ENCODE measurements at places on chromosomes 3 and 15.

DNA sequence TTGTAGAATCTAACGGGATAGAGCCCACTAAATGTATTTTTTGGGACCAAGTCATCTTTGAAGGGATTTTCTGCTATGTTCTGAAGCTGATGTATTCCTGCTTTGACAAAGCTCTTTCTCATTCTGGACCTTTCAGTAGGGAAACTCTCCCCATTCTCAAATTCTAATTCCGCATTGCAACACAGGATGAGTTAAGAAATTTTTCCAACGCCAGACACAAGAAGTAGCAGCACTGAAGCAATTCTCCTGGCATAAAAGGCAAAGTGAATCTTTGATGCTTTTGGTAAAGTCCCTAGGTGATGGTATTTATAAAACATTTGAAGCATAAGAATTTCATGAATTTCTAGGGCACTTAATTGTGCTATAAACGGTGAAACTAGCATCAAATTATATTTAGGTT lies 76.8 kb downstream of the ZPLD1 start:
- no peak for DNase-seq

DNA sequence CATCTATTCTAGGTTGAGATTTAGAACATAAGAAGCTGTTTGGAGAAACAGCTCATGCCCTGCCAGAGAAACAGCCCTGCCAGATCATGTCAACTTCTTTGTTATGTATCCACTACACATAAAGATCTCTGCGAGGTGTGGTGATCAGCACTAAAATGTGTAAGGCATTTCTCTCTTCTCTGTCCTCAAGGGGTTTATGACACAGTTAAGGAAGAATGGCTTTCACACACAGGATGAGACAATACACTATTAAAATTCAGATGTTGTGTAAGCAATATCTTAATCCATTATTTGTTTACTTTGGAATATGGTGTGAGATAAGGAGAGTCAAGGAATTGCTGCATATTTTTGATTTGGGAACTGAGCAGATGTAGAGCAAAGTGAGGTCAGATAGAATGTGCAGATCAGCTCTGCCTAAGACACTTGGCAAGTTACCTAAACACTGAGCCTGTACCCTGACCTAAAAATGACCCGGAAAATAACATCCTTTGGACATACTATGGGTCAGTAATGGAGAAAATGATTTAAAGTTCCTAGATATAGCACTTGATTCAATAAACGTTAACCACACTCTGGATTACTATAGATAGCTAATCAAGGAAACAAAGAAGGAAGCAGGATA lies 434.7 kb upstream of the PDZRN3 start:
- no peak for DNase-seq

- DNase-seq = no peak
These were observed 24.1 kb upstream of the BBX start for GRCh38 chr3:107498646-107499045.

- DNase-seq = no peak
These were observed 2.7 kb downstream of the FOXP1 start for GRCh38 chr3:71580636-71581456.

DNA sequence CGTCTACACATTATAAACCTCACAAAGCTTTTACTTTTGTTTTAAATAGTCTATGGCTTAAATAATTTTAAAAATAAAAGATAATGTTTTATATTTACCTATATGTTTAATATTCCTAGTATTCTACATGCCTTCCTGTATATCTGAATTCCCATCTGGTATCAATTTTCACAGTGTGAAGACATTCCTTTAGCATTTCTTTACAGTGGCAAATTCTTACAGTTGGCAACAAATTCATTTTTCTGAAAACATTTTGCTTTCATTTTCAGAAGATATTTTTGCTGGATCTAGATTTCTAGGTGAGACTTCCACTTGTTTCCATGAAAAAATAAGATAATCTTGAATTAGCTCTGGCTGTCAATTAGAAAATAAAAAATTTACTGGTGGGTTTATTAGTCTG lies 471.4 kb upstream of the NAALADL2 start:
- DNase-seq = no peak

GRCh38 chr15:41594801-41595746 lies 36.1 kb downstream of the TYRO3 start:
- DNase-seq = no peak

GRCh38 chr3:14204515-14205284 lies 26.1 kb downstream of the LSM3 start:
- DNase-seq = no peak

- DNase-seq = no peak
These were observed 19.8 kb upstream of the GYG1 start for GRCh38 chr3:148971401-148972163.

DNA sequence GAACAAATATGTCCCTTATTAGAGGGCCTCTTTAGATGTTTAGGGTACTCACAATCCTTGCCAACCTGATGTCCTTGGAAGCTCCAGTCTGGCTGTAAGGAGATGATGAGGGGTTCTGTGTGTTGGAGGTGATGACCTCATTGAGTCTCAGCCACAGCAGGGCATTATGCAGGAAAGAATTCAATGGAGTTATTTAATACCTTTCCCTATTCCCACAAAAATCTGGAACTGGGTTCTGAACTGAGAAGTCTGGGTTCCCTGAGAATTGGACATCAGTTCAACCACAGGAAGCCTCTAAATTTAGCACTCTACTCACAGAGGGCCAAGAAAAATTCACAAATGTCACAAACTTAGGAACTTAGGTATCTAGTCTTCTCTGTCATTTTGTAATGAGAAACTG lies 36.9 kb downstream of the SLC35A5 start:
- no peak for DNase-seq

- no peak for DNase-seq
These were observed 22.8 kb upstream of the ATP8B4 start for GRCh38 chr15:50141856-50142255.

GRCh38 chr15:71678191-71678590 lies 132.2 kb upstream of the NR2E3 start:
- no peak for DNase-seq

DNA sequence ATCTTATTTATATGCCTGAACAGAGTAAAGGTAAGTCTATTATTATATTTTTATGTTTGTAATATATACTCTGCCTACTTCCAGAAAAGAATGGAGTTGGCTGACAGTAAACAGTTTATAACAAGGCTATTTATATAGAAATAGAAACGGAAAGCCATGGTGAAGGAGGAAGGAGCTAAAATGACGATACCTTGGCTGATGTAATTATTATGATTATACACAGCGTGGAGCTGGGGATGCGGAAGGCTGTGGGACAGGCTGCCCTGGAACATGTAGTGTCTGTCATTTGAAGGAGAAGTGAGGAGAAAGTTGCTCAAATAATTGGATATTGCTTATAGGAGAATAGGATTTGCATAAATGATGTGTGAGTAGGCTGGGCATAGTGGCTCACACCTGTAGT lies 37.8 kb downstream of the CEMIP start:
- no peak for DNase-seq

GRCh38 chr3:156518726-156519125 lies 36.2 kb downstream of the SSR3 start:
- DNase-seq = no peak

DNA sequence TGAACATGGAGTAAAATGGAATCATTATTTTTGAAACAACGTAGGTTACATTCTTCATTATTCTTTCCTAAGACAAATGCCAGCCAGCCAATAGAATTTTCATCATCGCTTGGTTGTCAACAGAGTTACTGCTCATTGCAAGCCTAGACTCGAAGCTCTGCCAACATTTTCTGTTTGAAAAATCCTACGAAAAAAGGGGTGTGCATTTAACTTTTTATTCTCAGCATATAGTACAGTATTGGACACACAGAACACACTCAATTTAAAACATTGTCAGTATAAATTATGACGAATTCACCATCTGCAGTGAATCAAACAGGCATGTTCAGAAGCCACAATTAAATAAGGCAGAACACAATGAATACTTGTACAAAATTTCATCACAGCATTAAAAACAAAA lies 232.1 kb downstream of the NR1D2 start:
- no peak for DNase-seq

- no peak for DNase-seq
These were observed 34.1 kb downstream of the KPNA4 start for GRCh38 chr3:160531311-160531710.

DNA sequence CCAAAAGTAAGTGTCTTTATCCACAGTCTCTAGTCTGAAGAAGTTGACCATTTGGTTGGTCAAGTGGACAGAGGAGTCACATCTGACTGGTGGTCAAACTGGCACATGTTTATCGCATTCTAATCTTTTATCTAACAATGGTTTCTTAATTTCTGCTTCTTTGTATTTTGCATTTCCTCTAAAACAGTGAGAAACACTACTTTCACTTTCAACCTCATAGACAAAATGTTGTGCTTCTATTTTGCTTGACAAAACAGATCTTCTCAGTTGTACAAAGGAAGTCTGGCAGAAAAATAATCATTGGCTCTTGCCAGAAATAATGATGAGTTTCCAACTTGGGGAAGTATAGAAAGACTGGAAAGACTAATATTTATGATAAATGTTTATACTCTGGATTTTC lies 103.9 kb downstream of the MME start:
- no peak for DNase-seq

GRCh38 chr3:185572183-185572582 lies 13.9 kb upstream of the SENP2 start:
- DNase-seq = no peak

- no peak for DNase-seq
These were observed 13.0 kb upstream of the FBLN2 start for GRCh38 chr3:13535905-13536304.

All from effector memory CD4-positive, alpha-beta T cell (primary cell).